Cardiac atrium fibroblast (primary cell): ENCODE measurements at places on chromosomes 11 and 22. TPM values are rescaled to one million over a fixed set of nuclear protein-coding genes. Genes with fewer than 3 reads are reported as not detected.

Gene SIAE
- 19.5 and 23.2 TPM in 2 replicates for total RNA-seq

Gene CATSPER1
- total RNA-seq: not detected in 2 replicates

Gene PHETA2
- 15.4 and 17.3 TPM in 2 replicates for total RNA-seq

Gene MYOD1
- total RNA-seq: not detected in 2 replicates

Gene TMEM86A
- 0.54 and 2.1 TPM in 2 replicates for total RNA-seq

Gene MS4A15
- not detected in 2 replicates for total RNA-seq

Gene OR56A1
- not detected in 2 replicates for total RNA-seq

Gene OSBP2
- 0.65 and 1.6 TPM in 2 replicates for total RNA-seq

Gene HBG1
- total RNA-seq: not detected in 2 replicates

Gene ESAM
- total RNA-seq: 2.2 and 15.2 TPM in 2 replicates

Gene SYT12
- total RNA-seq: under 0.01 and 0.97 TPM in 2 replicates

Gene SYT7
- total RNA-seq: 0.54 and 0.97 TPM in 2 replicates

Gene CDC42EP1
- 90.3 and 92.3 TPM in 2 replicates for total RNA-seq

Gene OR51E2
- total RNA-seq: not detected in 2 replicates

Gene PHLDB1
- total RNA-seq: 99.8 and 122 TPM in 2 replicates

Gene OR8D1
- total RNA-seq: not detected in 2 replicates

Gene CCDC90B
- 36.8 and 45.8 TPM in 2 replicates for total RNA-seq

Gene PIH1D2
- total RNA-seq: 0.18 and 0.32 TPM in 2 replicates

Gene OR5AS1
- not detected in 2 replicates for total RNA-seq

Gene CADM1
- total RNA-seq: 0.16 and 1.3 TPM in 2 replicates

Gene HBG2
- total RNA-seq: not detected in 2 replicates

Gene SNX32
- total RNA-seq: 0.32 and 1.3 TPM in 2 replicates

Gene MB
- total RNA-seq: not detected in 2 replicates

Gene KCNJ11
- total RNA-seq: not detected in 2 replicates

Gene GRIA4
- total RNA-seq: not detected in 2 replicates

Gene OR51B4
- not detected in 2 replicates for total RNA-seq
